GM23248 (cell line): ENCODE measurements at places on chromosomes 5 and 9. TPM values are rescaled to one million over a fixed set of nuclear protein-coding genes. Genes with fewer than 3 reads are reported as not detected.

GRCh38 chr9:125906144-125906543 is 159.0 kb downstream of the PBX3 start:
- DNase-seq: peak; percentile 77

Gene INSYN2B
- 43.2 and 50.7 TPM in 2 replicates for total RNA-seq

GRCh38 chr5:137636099-137636498 is 99.8 kb downstream of the KLHL3 start:
- no peak for DNase-seq

- peak; percentile 12 for DNase-seq
These were observed 454.4 kb upstream of the ACTBL2 start for GRCh38 chr5:57937025-57937424.

Gene KIF24
- 1.1 and 1.6 TPM in 2 replicates for total RNA-seq

- no peak for DNase-seq
These were observed 126.7 kb upstream of the SHB start for GRCh38 chr9:38195737-38196161.
